ENCODE measurements at places on chromosomes 12 and 14. TPM values are rescaled to one million over a fixed set of nuclear protein-coding genes. Genes with fewer than 3 reads are reported as not detected.

GRCh38 chr14:72479461-72479931, 414.4 kb downstream of the DPF3 start:
- DNase-seq, result no peak

GRCh38 chr14:21454843-21455544, 929 bp downstream of the CHD8 start:
- no peak for DNase-seq

GRCh38 chr12:98725476-98726247, 80.6 kb downstream of the APAF1 start:
- DNase-seq, result peak; percentile 56

DNA sequence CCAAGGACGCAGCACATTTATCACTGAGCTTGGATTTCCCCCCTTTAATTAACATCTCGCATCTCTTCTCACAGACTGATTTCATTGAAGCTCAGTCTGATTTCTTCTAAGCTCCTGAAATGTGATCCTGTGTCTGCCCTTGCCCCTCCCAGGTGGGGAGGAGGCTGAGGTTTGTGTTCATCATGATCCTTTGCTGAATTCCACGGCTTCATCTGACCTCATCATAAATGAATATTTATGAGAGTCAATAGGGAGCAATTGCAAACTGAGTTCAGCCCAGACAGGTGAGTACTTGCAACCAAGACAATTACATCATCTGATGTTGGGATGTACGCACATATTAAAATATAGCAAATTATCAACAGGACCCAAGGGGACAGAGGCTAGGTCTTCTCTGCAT, 72.4 kb downstream of the MAP1LC3B2 start:
- no peak for DNase-seq

The AVPR1A gene
- not detected for total RNA-seq

The AMN gene
- total RNA-seq, result not detected

- DNase-seq, result no peak
These were observed 30.0 kb downstream of the SCARB1 start for GRCh38 chr12:124833693-124834122.

DNA sequence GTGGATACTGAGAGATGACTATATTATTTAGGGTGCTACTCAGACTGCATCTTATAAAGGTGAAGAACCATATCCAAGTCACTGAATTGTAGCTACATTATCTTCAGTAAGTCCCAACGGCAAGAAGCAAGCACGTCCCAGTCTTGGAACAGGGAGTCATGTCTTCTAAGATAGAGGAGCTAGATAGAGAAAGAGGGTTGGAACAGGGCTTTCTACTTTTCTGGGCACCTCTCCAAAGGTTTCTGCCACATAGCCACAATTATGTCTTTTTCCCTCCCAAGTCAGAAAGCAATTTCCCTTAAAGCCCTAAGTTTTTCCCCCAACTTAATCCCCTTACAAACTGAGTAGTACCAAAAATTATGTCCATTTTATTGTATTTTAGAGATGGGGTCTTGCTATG, 22.4 kb downstream of the MAPK1IP1L start:
- peak; percentile 66 for DNase-seq

GRCh38 chr12:98814254-98814653, 169.2 kb downstream of the APAF1 start:
- DNase-seq, result no peak

GRCh38 chr12:8108808-8109398, 14.5 kb upstream of the CLEC4A start:
- DNase-seq, result peak; percentile 65

GRCh38 chr14:31083781-31084180, 57.6 kb upstream of the STRN3 start:
- no peak for DNase-seq

The B3GNT4 gene
- 0.06 TPM for total RNA-seq

DNA sequence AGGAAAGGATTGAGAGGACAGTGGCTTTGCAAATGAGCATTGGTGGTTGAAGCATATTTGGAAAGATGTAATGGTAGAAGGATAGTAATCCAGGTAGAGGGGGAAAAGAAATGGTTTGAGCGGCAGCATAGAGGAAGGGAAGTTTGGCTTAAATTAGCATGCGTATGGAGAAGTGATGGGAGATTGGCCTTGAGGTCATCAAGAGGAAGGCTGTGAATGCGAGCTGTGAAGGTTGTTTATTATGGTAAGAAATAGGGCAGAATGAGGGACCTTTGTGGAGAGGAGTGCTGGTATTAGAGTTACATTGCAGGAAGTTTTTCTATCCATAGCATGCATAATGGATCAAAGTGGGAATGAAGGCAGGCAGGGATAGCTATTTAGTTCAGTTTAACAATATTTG, 162.1 kb downstream of the TMTC2 start:
- no peak for DNase-seq

DNA sequence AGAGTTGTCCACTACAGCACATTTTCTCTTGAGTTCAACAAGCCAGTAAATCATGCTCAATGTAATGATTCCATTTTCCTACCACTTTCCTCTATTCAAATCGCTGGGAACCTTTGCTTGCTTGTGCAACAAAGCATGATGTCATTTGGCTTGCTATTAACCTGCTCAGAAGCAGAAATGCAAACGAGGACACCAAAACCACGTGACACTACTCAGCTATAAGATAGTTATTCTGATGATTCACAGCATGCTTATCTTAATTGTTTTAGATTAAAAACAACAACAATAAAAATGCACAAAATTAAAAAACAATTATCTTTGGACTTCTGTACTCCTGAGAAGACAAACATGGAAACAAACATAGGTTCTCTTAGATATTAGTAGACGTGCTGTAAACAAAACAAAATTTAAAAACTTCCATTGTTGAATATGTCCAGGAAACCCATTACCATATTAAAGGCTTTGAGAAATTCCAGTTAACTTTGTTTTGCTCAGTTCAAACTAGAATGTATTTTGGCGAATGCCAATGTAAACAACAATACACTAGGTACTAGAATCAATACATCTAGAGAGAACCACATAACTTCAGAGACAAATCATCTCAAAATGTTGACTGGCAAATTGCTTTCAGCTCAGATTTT, 77.5 kb upstream of the KRAS start:
- no peak for DNase-seq

The OTX2 gene
- total RNA-seq, result not detected

The C14orf180 gene
- total RNA-seq, result not detected

- no peak for DNase-seq
These were observed 207.7 kb downstream of the TTC8 start for GRCh38 chr14:89032086-89032649.

- no peak for DNase-seq
These were observed 171.8 kb downstream of the FLRT2 start for GRCh38 chr14:85701763-85702162.

- DNase-seq, result no peak
These were observed 212.2 kb downstream of the KIF26A start for GRCh38 chr14:104350463-104351185.

The TMEM132C gene
- not detected for total RNA-seq

The SLC25A47 gene
- total RNA-seq, result not detected

DNA sequence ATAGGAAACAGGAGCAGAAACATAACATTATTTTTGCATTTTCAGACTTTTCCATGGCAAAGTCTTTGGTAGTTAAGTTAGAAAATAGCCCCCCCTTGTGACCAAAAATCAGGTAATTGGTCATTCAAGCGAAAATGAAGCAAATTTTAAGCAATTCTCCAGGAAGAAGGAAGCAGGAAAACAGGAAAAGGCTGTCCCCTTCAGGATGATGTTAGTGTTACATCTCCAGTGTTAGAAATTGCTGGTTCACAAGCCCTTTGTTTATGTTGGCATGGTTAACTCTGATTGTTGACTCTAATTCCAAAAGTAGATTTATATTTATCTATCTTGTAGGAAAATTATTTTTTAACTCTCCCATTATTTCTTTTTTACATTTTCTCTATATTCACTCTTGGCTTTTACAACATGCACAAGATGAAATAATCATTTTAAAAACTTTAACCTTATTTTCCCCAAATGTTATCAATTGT, 18.8 kb upstream of the GAS2L3 start:
- peak; percentile 88 for DNase-seq

The GRIN2B gene
- not detected for total RNA-seq

DNA sequence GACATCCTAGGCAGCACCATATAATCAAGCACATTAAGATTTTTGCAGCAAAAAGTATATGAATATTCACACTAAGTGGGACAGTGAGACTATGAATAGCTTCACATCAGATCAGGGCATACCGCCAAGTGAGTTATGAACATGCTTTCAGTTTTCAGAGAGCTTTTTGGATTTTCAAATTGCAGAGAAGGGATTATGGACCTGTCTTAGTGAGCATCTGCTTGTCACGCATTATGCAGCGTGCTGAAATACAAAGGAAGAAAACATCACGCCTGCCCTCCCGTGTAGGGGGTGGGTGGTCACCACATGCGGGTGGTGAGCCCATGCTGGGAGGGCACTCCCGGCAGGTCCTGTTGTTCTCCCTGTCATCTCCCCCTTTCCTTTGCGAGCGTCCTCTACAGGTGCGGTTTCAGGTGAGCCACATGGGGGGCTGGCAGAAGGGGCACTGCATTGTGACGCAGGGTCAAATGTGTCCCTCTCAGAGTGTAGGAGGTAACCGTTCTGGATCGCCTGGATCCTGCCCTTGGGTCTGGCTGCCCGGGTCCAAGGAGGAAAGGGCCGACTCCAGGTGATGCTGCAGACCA, 42.6 kb downstream of the TRAF3 start:
- DNase-seq, result no peak

- DNase-seq, result peak; percentile 73
These were observed 109.2 kb downstream of the EFCAB11 start for GRCh38 chr14:89845346-89845745.

DNA sequence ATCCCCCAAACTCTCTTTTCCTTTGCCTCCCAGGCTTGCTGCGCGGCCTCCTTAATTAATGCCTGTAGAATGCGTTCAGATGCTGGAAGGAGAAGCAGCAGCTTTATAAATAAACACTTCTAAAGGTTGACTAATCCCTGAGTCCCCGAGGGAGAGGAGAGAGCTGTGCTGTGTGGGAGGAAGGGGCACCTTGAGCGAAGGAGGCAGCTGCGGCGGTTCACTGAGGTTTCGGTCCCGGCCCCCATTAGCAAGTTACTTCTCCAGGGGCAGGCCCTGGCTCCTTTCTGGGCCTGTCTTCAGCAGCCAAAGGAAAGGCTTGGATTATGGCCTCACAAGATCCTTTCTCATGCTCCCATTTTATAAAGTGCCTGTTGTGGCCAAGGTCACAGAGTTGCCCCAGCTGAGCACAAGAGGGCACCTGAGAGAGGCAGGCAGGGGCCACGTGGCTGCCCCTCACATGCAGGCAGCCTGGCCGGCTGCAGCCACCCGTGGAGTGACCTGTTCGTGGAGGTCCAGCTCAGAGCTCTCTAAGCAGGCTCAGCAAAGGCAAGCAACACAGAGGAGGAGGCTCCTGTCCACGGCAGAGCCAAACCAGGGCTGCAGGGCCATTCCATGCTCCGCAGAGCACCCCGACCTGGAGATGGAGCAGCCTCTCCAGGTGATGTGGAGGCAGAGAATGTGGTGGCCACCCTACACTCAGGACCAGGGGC, 15.0 kb upstream of the CACNA2D4 start:
- DNase-seq, result peak; percentile 94

Data from LHCN-M2 (cell line).